Activated naive CD4-positive, alpha-beta T cell treated with anti-CD3 and anti-CD28 coated beads for 36 hours (primary cell): ENCODE measurements at places on chromosomes 16 and 17. TPM values are rescaled to one million over a fixed set of nuclear protein-coding genes. Genes with fewer than 3 reads are reported as not detected.
A peak's percentile ranks its signal among the peaks of the same experiment; 100 is the strongest.

The PRR11 gene
- 82.1 TPM for total RNA-seq

DNA sequence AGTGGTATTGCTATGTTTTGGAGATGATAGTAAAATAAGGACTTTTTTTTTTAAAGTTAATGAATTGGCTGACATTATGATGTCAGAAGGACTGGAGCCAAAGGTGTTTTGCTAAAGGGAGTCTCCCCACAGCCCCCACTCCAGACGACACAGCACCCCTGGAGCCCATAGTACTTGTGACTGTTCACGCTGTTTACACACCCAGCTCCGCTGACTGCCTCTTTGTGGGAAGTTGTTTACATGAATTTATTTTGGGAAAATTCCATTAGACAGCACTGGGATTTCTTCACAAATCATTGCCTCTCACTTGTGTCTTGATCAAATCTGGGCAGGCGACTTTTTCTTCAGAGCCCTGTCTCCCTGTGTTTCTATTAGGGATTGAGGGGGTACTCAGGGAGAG, 108.6 kb downstream of the C17orf67 start:
- DNase-seq: no peak

- peak; percentile 65 for DNase-seq
These were observed 145.3 kb upstream of the PLCG2 start for GRCh38 chr16:81633680-81634379.

The RHOT1 gene
- 23.0 TPM for total RNA-seq

The ASPSCR1 gene
- total RNA-seq: 34.8 TPM

The ZNF597 gene
- 1.1 TPM for total RNA-seq

DNA sequence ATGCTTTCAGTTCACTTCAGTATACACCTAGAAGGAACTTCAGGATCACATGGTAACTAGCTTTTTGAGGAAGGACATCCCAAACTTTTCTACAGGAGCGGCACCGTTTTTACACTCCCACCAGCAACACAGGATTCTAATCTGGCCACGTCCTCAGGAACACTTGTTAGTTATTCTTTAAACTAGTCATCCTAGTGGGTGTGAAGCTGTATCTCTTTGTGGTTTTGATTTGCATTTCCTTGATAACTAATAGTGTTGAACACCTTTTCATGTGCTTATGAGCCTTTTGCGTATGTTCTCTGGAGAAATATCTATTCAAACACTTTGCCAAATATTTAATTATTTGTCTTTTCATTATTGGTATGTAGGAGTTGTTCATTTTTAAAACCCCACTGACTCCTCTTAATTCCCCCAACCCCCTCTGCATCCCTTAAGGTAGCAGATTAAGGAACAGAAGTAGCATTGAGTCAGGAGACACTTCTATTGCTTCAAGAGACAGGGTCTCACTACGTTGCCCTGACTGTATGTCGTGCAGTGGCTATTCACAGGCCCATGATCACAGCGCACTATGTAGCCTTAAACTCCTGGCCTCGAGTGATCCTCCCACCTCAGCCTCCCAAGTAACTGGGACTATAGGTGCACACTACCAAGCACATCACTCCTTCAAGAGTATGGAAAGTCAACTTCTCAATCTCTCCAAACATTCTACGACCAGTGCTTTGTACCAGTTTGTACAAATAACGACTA, 25.4 kb downstream of the YWHAE start:
- no peak for DNase-seq

DNA sequence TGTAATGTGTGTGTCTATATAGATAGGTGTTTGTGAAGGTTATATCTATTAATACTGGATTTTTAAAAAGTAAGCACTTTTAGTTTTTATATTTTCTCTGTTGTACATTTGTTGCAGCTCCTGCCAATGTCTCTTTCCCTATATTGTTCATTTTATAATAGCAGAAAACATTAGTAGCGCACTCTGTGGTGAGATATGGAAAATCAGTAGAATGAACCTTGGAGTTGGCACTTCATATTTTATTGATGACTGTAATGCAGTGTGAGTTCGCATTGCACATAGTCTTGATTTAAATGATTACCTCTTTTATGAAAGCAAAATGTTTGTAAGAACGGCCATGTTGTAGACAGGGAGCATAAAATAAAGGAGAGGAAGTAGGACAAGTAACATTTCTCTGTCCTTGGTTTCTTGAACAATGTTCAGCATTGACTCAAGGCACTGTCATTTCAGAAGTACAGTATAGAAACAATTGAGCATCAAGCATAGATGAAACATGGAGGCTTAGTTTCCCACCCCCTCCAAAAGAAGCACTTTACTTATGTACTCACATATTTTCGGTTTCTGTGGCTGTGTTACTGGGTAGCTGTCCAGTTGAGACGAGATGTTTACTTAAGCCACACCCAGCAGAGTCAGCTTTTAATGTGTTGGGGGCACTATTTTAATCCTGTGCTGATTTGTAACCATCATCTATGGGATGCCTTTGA, 74.0 kb downstream of the TANC2 start:
- no peak for DNase-seq

DNA sequence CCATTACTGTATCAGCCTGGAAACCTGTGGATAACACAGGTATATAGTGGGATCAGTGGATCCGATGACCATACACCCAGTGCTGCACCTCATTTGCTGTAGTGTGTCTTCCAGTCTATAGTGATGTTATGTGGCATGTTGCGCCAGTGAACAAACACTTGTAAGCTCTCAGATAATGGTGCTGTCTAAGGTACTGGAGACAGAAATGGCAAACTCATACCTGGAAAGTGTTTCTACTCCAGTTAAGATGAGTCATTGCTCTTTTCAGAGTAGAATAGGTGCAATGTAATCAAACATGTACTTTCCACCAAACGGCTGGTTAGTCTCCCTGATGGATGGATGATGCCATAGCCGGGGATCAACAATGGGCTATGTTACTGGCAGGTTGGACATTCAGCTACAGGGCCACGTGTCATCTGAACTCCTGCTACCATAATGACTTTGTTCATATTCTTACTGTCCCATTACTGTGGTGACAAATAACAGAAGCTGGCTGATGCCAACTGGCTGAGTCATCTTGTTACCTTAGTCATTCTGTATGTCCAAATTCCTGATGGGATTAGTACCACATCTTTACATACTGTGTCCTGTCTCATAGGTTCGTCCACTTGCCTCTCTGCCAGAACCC, 6.3 kb downstream of the CCL11 start:
- peak; percentile 4 for DNase-seq

DNA sequence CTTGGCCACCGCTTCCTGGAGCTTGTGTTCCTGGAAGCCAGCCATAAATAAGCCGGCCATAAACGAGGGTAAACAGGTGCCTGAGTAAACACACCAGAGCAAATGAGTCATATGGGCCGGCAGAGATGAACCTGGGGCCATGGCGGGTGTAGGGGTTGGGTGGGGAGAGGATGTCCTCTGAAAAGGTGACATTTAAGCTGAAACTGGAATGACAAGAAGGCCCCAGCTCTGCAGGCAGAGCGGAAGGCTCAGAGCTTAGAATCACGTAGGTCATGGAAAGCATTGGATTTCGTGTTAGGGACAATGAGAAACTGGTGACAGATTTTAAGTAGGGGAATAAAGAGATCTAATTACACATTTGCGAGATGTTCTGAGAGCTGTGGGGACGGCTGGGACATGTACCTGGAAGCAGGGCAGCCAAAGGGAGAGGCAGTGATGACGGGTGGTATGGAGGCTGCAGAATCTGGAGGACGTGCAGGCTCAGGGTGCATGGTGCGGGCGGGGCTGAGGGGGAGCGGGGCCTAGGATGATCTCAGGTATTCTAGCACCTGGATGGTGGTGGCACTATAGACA, 8.1 kb upstream of the DNASE1 start:
- DNase-seq: no peak

DNA sequence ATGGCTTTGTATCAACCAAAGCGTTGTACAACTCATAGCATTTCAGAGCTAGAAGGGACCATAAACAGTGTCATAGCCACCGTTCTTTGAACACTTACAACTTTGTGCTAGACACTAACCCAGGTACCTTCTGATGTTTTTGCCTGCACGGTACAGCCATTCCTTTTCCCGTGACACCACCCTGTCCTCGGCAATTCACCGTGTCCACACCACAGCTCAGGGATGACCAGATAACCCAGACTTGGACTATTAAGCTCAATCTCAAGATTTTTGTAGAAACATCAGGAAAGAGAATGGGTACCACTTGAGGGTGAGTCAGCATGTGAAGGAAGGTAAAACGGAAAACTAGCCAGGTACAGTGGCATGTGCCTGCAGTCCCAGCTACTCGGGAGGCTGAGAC, 9.8 kb upstream of the CBFB start:
- no peak for DNase-seq

GRCh38 chr16:9425236-9425635, 333.8 kb downstream of the HAPSTR1 start:
- DNase-seq: no peak

DNA sequence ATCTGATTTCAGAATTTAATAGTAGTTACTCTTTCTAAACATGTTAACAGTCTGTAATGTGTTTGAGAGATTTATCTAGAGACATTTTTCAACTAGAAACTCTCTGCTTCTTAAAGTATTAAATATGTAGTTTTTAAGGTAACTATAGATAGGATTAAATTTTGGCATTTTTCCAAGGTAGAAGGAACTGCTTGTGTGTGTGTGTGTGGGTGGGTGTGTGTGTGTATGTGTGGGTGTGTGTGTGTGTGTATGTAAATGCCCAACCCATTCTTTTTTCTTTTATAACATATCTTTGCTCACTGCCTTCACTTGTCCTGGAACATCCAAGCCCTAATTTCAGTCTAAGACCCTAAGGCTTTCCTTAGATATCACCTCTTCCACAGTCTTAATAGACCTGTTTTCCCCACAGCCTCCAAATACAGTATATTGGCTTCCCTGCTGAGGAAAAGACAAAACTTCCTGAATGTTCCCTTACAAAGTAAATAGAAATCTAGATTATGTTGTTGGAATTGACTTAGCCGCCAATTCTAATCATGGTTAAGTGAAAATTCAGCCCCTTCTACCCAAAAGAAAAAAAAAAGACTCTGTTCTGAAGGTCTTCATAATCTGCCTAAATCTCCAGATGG, 33.5 kb downstream of the NUP93 start:
- DNase-seq: no peak

- DNase-seq: no peak
These were observed 559.0 kb upstream of the PSMD7 start for GRCh38 chr16:73737637-73738036.

The FBXO39 gene
- total RNA-seq: not detected

The TNK1 gene
- total RNA-seq: 4.8 TPM

The CA5A gene
- total RNA-seq: not detected

The PRR15L gene
- total RNA-seq: not detected

The APOH gene
- not detected for total RNA-seq

The SEZ6L2 gene
- 0.30 TPM for total RNA-seq

The SLX1B gene
- total RNA-seq: 73.2 TPM

DNA sequence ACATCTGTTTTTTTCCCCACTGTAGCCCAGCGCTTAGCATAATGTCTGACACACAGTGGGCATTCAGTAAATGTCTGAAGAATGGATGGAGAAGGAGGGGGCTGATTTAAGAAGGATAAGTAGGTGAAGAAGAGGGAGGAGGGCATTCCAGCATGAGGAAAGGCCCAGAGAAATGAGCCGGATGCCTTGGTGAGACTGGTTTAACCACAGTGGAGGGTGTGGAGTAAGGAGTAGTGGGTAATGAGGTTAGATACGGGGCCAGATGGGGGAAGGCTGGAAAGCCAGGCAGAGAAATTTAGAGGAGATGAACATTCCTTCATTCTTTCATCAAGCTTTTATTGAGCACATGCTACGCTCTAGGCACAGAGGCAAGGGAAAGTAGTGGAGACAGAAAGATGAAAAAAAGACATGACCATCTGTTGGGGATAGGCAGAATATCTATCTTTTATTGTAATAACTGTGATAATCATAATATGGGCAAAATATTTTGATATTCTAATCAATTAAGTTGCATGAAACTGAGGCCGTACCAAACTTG, 43.7 kb upstream of the NFAT5 start:
- DNase-seq: no peak

The MAPT gene
- 0.86 TPM for total RNA-seq

GRCh38 chr17:32992321-32993033, 830 bp downstream of the SPACA3 start:
- no peak for DNase-seq

DNA sequence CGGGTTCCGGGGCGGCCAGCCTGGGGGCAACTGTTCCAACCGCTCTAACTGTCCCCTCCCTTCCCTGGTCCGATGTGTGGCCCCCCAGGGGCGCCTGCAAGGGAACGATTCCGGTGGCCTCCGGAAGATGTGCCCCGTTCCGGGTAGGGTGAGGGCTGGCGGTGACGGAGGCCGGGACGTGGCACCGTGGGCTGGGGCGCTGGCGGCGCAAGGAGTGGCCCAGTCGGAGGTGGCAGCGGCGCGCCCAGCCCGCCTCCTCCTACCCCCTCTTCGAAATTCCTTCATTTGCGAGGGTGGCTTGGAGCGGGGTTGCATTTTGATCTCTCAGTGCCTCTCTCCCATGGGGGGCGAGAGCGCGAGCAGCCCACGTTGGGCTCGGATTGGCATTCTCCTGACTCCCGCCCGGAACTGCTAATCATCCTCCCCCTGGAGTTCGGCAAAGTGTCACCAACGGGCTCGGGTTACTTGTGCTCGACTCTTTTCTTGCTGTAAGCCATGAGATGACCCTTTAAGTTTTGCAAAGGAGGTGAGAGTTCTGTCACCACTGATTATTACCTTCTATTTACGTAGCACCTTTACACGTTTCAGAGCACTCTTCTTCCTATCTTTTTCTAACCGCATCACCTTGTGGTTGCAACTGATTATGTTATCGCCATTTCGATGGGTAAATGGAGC, 622 bp downstream of the NDEL1 start:
- peak; percentile 70 for DNase-seq

GRCh38 chr16:60150907-60151306, 1416.8 kb upstream of the GOT2 start:
- no peak for DNase-seq

DNA sequence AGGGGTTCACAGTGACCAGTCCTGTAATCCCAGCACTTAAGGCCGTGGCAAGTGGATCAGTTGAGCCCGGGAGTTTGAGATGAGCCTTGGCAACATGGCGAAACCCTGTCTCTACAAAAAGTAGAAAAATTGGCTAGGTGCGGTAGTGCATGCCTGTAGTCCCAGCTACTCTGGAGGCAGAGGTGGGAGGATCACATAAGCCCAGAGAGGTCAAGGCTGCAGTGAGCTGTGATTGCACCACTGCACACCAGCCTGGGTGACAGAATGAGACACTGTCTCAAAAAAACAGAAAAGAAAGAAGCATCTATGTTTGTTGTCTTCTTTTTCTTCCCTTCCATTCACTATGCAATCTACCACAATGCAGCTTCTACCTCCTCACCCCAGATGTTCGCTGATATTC, 151.9 kb upstream of the RBL2 start:
- no peak for DNase-seq

GRCh38 chr16:10885246-10885645, 8.2 kb downstream of the CIITA start:
- no peak for DNase-seq

GRCh38 chr17:18166894-18167293, 16.7 kb upstream of the ALKBH5 start:
- no peak for DNase-seq
